ENCODE measurements at places on chromosomes 3 and 15.

DNA sequence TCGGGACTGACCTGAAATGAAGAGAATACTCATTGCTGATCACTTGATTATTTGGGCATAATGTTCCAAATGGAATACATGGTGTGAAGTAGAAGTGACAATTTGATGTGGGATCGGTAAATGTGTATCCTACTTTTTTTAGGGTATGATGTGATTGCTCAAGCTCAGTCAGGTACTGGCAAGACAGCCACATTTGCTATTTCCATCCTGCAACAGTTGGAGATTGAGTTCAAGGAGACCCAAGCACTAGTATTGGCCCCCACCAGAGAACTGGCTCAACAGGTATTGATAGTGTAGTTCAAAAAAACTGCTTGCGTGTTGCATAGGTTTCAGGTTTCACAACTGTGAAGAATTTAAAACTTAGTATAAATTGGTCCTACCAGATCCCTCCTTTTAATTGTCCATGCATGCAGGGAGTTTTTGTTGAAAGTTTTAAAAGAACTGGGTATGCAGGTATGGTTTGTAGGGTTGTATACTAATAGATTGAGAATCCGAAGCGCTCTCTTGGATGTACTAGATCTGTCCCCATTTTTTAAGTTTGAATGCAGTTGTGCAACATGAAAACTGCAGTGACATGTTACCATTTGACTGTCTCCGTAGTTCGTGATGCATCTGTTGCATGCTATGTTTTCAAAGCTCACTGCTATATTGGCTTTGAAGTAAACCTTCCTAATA, 1.6 kb downstream of the EIF4A2 start:
- no peak for DNase-seq

DNA sequence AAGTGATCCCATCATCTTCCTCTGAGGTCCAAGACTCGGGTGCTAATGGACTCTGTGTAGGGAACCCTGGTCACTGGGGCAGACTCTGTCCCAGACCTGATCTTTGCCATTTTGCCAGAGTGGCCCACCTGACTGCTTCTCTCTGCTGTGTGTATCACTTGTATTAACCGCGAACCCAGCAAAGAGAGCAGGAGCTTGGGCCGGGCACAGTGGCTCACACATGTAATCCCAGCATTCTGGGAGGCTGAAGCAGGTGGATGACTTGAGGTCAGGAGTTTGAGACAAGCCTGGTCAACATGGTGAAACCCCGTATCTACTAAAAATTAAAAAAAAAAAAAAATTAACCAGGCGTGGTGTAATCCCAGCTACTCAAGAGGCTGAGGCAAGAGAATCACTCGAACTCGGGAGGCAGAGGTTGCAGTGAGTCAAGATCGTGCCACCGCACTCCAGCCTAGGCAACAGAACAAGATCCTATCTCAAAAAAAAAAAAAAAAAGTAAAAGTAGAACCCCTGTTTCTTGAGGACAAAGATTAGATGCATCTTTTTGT, 32.9 kb upstream of the CYP11A1 start:
- DNase-seq: no peak

DNA sequence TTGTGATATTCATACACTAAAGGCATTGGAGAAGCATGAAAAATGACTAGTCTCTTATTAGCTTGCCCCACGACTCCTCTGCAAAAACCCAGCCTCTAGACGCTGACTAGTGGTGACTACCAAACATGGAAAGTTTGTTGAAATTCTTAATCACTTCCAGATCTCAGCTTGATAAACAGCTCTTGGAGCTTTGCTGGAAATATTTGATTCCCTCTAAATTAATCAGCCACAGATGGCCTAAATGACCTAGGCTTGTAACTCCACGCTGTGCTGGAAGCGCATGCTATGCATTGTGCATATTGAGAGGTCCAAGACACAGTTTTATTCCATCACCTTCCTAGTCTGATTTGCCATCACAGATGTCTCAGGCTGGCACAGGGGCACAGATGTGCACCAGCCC, 244.7 kb upstream of the ST8SIA2 start:
- DNase-seq: no peak

DNA sequence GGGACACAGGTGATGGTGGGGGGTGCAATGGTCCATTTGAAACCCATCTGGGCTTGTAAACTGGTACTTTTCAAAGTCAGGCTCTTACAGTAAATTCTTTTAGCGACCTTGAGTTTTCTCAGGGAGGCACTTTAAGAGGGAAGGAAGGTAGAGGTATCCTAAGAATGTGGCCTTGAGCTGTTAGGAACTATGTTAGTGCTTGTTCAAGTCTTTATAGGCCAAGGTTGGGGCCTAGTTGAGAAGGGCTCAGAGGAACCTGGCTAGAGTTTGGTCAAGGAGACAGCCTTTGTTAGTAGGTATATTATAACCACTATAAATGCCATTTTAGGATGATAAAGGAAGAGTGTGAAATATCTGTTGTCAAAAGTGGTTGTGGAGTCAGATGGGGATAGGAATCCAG, 9.2 kb upstream of the CCK start:
- no peak for DNase-seq

GRCh38 chr3:145518639-145519038, 642.3 kb downstream of the PLOD2 start:
- DNase-seq: peak; percentile 80

DNA sequence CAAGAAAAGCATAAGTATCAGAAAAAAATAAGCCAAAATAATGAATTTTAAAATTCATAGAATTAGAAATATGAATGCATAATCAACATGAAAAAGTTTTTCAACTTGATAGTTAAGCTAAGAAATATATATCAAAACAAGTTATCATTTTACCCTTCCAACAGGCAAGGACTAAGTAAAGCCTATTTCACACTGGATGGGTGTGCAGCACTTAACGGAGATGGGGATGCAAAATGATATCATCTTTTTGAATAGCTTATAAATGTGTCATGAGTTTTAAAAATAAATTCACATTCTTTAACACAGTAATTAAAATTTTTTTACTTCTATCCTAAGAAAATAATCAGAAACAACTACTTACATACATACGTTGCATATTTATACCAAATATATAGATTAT, 20.9 kb downstream of the PIK3R4 start:
- no peak for DNase-seq

DNA sequence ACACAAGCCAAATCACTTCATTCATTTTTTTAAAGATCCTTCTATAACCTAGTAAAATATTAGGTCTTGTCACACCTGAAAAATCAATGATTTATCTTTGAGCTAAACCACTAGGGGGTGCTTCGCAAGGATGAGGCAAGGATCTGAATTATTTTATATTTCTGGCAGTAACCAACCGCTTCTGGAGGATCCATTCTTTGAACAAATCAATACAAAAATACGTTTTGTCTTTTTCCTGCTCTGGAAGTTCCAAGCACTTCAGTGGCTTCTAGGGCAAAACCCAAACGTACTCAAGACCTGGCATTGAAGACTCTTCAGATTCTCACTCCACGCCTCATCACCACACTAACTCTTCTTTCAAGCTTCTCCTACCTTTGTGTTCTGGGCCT, 486 bp downstream of the LSG1 start:
- peak; percentile 5 for DNase-seq

DNA sequence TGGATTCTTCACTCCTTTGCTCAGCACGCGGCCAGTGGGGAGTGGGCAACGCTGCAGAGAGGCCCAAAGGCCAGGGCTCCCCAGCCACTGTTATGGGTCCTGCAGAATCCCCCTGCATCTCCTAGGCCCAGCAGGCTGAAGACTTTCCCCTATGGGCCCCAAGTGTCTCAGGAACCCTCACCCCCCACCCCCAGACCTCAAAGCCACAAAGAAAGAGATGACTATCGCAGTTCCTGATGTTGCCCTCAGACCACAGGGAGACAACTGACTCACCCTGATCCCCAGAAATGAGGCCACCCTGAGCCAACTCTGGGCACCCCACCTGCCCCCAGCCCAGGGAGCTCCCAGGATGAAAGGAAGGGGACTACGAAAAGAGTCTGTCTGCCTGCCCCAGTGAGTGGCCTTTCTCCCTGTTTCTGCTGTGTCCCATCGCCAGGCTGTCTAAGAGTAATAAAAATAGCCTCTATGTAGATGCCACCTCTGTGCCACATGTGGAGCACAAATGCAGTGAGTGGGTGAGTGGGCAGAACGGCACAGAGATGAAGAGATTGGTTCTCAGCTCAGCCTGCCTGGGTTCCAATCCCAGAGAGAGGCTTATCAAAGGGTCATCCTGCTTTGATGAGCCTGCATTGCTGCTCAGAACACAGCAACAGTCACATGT, 283.0 kb downstream of the UACA start:
- no peak for DNase-seq

DNA sequence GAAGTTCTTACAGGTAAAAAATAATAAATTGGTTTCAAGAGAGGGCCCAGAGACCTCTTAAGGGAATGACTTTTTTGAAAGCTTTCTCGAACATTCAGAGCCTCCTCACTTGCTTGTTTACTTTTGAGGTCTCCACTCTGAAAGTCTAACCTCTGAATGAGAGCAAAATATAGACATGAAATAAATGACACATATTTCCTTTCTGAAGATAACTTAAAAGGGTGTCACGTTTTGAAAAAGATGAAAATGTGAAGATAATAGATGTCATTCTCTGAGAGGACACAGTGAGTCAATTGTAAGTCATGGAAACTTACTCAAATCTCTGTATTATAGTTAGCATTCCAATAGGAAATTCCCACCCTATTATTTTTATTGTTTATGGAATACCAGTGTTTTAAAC, 44.6 kb downstream of the HACD2 start:
- DNase-seq: no peak

- DNase-seq: no peak
Observed at GRCh38 chr3:184659797-184660301, 52.0 kb downstream of the MAGEF1 start.

GRCh38 chr3:191997093-191997492, 536.1 kb downstream of the PYDC2 start:
- DNase-seq: no peak

DNA sequence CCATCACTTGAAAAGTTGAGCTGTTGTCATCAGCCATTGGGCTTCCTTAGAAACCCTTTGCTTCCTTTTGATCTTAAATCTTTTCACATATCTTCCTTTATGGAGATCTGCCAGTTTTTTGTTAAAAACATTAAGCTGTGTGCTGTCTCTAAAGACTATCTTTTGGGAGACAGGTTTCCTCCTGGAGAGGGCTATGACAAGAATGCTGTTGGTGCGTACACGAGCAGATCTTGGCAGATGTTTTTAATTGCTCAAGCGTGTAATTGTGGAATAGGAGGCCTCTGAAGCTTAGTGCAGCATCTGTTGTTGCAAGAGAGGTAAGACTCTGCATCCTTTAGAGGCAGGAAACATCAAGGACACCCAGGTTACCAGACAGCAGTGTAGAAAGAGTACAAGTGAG, 56.8 kb downstream of the PHLDB2 start:
- DNase-seq: no peak

- no peak for DNase-seq
Observed at GRCh38 chr3:11818033-11818432, 28.7 kb downstream of the TAMM41 start.

DNA sequence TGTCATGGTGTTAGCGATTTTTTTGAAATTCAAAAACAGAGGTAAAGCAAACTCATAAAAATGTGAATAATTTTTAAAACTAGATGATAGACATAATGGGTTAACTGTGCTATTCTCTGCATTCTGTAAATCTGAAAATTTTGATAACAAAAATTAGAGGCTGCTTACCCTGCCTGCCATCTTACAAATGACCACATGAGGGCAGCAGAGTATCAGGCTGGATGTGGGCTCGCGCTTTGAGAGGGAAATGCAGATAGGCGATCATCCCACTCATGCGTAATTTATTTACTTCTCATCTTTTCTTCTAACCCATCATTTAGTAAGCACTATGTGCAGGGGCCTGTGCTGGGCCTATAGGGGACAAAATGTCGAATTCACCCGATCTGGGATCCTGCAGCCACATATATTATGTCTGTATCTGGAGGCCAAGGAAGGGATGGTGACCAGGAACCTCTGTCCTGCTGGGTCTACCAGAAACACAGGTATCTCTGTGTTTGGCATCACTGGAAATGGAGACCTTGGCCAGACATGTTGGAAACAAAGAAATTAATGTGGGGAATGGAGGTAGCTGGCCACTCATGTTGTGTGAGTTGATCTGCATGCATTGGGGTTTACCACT, 7.8 kb upstream of the RAD18 start:
- DNase-seq: no peak

GRCh38 chr15:89543389-89543788, 31.9 kb upstream of the TICRR start:
- no peak for DNase-seq

DNA sequence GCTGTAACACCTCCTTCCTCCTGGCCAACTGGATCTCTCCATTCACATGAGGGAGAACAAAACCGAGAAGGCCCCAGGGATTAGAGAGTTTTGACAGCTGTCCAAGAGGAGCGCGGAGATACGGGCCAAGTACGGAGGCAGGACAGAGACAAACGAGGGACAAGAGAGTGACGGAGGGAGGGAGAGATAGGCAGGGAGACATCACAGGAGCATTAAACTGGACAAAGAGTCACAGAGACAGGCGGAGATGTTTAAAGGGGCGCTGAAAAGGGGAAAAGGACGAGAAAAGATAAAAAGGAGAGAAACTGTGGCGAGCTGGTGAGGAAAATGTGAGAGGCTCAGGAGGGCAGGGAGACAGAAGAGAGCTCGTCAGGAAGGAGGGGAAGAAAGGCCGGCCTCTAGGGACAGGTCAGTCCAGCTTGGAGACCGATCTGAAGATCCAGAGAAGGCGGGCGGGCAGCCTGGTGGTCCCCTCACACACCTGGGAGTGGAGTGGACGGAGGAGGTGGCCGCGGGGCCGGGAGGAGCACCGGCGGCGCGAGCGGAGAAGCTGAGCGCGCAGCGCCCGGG, 40.5 kb upstream of the ROPN1 start:
- peak; percentile 71 for DNase-seq

DNA sequence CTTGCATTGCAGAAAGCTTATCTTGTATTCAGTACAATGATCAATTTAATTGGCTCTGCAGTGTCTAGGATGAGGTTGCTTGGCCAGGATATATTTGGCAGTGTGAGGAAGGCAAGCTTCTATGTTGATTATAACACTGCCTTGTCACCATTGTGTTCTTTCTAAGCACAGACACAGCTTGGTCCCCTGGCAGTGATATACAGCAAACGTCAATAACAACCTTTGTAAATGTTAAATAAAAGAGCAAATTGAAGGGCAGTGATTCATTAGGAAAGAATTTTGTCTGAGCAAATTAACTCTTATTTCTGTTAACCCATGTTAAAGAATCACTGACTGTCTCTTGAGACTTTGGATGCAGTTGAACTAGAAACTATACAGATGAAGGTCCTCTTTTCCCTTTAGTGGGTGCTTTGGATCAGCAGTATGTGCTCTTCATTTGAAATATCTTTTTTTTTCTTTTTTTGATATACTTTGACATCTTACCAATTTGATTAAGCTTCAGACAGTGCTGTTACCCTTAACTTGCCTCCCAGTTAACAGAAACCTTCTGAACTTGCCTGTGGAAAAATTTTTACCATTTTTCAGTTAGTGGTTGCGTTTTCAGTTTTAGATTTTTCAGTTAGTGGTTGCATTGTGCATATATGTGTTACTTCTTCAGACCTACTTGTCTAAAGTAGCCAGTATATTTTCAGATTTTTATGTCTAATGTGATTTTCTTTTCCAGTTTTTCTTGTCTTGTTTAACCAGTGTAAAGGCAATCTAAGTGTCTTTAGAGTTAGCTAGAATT, 199.8 kb downstream of the TCF12 start:
- no peak for DNase-seq

All from DMS153 (cell line).